ENCODE measurements at places on chromosomes 12 and 14.

DNA sequence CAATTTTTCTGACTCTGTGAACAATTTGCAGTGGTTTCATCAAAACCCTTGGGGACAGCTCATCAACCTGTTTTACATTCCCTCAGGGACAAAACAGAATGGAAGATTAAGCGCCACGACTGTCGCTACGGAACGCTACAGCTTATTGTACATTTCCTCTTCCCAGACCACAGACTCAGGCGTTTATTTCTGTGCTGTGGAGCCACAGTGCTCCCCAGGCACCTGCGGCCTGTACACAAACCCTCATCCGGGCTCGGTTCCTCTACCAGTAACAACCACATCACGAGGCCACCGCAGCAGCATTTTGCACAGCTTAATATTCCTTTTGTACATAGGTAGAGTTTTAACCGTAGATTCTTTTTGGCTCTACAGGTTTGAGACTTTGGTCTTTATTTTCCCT is 397.4 kb upstream of the OR4E1 start:
- DNase-seq = no peak

DNA sequence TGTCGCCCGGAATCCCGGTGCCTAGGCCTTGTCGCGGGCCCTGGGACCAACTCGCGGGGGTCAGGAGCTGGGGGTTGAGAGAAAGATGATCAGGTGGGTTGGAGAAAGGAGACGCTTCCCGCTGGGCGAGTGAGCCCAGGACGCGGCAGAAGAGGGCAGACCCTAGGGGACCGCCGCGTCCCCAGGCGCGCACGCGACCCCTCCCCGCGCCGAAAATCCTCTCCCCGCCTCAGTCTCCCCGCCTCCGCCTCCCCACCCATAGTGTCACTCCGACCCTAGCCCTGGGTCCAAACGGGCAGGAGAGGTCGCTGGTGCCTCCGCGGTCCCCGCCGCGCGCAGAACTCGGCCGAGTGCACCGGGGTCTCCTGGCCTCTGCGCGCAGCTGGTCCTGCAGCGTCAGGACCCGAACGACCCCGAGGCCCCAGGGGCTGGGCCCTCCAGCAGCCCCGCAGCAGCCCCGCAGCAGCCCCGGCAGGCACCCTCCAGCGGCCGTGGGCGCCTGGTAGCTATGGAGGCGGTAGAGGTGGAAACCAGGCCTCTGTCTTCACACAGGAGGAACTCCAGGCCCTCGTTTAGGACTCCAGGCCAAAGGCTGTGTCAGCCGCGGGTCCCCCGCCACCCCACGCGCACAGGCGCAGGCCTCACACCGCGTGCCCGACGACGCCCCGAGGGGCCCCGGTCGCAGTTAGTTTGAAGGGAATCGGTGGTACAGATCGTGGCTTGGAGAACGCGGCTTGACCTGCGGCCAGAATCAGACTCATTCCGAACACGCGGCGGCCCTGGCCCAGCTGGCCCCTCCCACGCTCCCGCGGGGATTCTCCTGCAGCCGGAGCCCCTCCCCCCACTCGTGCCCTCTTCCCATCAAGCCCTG is 60.1 kb upstream of the EIF5 start:
- no peak for DNase-seq

DNA sequence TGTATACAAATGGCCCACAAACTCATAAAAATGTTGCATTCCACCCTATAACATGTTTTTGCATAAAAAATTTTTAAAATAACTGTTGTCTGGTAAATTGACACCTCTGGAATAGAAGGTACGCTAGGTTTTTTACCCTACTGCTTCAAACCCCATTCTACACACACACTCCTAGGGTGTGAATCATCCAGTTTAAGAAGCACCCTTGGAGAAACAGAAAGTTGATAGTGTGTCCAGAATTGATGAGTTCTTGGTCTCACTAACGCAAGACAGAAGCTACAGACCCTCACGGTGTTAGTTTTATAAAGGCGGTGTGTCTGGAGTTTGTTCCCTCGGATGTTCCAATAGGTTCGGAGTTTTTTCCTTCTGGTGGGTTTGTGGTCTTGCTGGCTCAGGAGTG is 158.5 kb downstream of the KLRB1 start:
- no peak for DNase-seq

DNA sequence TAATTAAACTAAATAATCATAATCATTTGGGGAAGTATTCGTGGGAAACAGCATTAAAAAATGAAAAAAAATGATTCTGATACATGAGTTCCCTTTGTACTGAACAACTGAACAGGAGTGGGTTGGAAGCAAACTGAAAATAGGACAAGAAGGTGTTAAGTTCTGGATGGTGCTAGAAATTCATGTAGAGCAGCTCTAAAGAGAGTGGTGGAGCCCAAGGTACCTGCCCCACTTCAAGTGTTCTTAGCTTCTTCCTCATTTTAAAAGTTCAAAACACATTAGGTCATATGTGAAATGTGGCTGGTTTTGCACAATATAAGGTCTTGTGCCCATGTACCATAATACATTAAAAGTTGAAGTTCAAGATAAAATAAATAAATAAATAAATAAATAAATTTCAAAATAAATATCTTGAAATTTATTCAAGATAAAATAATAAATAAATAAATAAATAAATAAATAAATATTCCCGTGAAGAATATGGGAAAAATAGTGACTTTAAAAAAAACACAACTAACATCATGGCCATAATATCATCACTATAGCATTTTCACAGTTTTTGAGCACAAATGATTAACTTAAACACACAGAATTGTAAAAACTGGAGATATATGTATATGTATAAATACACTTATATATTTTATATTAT is 191.5 kb upstream of the PRKD1 start:
- no peak for DNase-seq

- no peak for DNase-seq
These were observed 666 bp upstream of the DERA start for GRCh38 chr12:15910468-15910863.

DNA sequence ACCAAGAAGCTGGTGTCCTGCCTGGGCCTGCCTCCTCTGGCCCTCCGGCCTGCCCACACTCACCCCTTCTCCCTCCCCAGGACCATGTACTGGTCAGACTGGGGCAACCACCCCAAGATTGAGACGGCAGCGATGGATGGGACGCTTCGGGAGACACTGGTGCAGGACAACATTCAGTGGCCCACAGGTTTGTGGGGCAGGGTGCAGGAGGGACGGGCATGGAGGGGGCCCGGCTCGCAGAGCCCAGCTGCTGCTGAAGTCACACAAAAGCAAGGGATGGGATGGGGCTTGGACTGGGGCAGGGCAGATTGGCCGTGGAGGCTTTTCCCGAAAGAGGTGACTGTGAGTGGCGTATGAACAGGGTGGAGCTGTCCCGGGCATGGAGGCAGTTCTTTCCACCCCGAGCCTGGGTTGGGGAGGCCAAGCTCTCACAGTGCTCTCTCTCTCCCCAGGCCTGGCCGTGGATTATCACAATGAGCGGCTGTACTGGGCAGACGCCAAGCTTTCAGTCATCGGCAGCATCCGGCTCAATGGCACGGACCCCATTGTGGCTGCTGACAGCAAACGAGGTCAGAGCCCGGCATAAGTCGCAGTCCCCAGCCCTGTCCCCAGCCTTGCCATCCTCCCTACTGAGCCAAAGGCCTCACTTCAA is 7.8 kb upstream of the NXPH4 start:
- no peak for DNase-seq

DNA sequence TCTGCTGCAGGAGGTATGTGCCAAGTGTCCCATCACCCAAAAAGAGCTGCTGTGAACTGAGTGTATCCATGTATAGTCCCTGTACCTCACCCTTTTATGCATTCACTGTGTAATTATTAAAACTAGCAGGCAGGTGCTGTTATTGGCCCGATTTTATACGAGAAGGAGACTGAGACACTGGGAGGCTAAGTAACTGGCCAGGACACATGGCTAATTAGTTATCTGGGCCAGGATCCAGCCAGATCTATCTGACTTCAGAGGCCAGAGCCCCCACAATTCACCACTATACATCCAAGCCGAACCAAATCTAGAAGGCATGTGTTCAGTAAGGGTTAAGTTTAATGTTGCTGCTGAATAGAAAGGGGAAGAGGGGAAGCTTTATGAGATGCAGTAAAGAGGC is 73.4 kb downstream of the FRMD6 start:
- DNase-seq = no peak

DNA sequence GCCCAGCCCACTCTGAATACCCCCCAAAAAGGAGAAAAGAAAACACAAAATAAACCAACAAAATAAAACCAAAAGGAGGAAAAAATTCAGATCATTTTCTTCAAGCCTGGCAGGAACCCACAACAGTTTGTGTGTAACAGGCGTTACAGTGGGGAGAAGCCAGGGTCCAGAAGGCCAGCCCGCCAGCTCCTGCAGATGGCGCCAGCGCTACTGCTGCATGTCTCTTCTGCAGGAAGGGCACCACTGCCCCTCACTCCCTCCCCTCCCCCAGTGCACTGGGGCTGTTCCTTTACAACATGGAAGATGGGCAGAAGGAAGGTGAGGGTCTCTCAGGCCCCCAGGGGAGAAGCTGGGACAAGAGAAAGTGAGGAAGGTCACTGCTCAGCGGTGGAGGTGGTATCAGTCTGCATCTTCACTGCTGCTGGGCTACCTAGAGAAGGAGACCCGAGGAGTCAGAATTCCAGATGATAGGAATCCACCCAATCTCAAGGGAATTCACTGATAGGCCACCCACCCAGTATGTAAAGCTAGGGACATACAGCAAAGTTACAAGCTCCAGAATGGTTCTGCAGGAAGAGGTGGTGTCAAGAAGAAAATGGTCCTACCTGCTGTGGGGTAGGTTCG is 2.3 kb upstream of the NOP2 start:
- peak; percentile 48 for DNase-seq

DNA sequence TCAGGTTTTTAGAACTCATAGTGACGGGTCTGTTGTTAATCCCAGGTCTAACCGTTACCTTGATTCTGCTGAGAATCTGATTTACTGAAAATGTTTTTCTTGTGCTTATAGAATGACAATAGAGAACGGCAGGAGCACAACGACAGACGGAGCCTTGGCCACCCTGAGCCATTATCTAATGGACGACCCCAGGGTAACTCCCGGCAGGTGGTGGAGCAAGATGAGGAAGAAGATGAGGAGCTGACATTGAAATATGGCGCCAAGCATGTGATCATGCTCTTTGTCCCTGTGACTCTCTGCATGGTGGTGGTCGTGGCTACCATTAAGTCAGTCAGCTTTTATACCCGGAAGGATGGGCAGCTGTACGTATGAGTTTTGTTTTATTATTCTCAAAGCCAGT is 34.4 kb downstream of the PSEN1 start:
- no peak for DNase-seq

- DNase-seq = no peak
These were observed 2.3 kb downstream of the SLC48A1 start for GRCh38 chr12:47775100-47775911.

DNA sequence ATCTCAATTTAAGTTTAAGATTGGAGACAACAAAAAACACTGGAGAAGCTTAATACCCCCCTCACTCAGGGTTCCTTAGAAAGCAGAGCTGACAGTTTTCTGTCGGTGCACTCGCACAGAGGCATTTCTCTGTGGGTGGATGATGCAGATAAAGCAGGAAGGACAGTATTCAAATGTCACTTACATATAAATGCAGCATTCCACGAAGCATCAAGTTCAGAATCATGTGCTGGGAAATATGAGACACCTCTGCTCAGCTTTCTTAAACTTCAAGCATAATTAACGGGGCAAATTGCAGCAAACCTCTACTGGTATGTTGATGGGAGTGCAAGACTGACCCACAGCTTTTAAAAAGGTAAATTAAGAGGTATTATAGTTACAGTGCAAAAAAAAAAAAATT is 68.7 kb downstream of the DICER1 start:
- DNase-seq = no peak

DNA sequence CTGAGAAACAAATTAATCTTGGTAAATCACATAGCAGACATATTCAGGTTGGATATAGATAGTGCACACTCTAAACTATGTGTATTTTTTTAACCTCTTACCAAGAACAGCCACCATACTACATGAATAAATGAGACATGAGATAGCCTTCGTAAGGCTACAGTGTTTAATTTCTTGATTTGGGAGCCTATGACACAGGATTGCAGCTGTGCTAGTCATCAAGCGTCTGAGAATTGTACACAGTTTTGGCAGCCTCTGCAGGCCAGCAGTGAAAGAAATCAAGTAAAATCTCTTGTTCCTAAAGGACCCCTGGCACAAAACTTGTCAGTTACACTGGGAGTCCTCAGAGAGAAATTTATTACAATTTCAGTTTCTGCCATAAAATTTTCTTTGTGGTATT is 236.1 kb downstream of the C12orf50 start:
- no peak for DNase-seq

All from NCI-H345 (cell line).